ENCODE measurements at places on chromosomes 5 and 9.

GRCh38 chr5:73496984-73497457 lies 1.2 kb upstream of the BTF3 start:
- DNase-seq = peak; percentile 47

GRCh38 chr5:57036761-57037160 lies 84.8 kb upstream of the MIER3 start:
- no peak for DNase-seq

- DNase-seq = peak; percentile 31
These were observed 32.7 kb upstream of the DNAH5 start for GRCh38 chr5:13976867-13977830.

DNA sequence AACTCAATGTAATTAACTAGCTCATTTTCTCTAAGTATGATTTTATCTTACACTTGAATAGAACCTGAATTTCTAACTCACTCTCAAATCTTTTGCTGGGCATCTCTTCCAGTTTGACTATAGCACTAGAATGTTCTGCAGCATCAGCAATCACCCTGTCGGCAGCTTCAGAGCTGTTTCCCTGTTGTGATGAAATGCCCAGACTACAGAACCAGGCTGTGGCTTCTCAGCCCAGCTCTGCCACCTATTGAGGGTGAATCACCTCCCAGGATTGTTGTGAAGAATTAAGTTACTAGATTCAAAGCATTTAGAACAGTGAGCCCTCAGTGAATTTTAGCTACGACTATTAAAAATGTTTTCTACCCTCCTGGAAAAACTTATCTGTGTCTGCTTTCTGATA lies 90.4 kb upstream of the ANKRD55 start:
- DNase-seq = peak; percentile 70

- no peak for DNase-seq
These were observed 14.2 kb upstream of the C5orf47 start for GRCh38 chr5:173974688-173975239.

DNA sequence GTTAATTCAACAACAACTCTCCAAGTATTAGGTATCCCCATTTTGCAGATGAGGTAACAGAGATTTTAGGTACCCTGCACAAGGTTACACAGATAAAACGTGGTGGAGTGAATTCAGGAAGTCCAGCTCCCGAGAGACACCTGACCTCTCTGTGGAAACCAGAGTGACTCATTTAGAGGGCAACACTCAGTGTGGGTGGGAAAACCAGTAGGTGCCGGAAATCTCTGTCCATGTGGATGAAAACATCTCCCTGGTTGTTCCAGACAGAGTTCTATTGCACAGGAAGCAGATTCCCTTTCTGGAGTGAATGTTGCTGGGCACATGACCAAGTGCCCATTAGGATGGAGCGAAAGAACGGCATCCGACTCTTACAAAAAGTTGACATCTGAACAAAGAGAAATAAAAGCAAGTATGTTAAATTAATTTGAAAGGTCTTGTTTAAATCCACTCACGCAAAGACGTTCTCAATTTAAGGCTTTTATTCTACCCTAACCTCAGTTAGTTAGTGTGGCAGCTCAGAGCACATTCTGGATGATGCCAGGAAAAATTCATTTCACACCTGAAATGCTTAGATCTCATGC lies 391.9 kb upstream of the WWC1 start:
- DNase-seq = peak; percentile 32

- DNase-seq = no peak
These were observed 282.9 kb downstream of the SLF1 start for GRCh38 chr5:94901191-94901979.

DNA sequence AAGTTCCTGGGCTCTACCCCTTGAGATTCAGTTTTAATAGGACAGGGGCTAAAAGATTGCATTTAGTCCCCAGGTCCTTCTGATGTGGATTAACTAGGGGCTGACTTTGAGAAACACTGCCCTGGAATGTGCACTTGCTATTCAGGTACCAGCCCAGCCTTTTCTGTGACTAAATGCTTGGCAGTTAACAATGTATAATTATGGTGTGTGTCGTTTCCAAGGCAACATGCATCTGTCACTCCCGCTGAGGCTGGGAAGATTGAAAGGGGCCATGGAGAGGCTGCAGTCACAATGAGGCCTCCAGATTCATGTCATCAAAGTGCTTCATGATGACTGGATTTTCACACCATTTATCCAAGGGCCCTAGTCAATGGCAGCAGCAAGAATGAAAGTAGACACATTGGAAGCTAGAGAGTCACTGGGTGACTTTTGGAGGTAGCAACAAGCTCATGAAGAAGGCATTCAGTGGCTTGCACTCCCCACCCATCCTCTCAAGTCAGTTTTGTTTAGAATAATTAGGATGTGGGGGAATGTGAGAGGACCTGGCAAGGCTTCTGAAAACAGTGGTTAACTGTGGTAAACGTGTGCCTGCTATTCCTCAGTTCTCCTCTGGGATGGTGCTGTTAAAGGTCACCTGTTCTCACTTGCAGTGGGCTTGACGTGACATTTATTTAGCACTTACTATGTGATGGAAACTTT lies 28.3 kb downstream of the RAI14 start:
- peak; percentile 43 for DNase-seq

DNA sequence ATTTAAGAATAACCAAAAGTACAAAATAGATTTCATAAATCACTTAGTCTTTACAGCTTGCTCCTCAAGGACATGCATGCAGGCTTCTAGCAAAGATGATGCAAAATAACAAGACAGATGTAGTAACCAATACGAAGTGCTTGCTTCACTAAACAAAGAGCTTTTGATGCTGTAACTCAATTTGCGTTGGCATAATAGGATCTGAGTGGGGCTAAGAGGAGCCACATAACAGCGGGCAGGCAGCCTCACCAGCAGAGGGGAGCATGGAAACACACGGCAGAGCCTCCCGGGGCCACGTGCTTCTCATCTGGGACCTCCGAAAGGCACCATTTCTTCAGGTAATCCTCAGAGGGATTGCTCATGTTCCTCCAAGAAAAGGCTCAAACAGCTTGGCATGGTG lies 139.7 kb downstream of the C5orf15 start:
- no peak for DNase-seq

DNA sequence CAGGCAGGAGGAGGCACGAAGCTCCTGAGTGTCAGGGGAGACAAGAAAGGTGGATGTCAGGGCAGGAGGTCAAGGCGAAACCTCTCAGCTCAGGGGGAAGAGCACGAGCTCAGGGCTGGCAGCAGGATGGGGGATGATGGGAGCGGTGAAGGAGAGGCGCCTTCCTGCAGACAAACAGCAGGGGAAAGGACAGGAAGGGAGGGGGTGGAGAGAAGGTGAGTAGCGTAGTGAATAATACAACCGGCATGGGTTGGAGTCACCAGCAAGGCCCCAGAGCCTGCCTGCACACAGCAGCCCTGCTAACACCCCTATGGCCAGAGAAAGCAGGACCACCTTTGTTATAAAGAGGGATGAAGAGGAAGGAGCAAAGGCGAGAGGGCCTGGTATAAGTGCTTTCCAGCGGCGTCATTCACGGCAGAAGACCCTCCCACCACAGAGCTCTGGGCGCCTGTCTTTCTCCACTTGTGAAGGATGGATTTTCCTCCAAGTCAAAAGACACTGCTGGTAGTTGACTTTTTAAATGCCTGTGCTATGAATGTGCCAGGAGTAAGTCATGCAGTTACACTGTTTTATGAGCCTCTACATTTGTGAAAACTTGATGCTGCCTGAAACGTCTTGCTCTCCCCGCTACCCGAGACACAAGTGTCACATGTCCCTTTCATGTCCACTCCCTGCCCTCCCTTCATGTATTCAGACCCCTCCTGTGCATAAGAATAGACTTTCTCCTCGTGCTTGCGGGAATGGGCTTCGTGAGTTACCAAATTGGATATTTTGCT lies 84.8 kb upstream of the IRX1 start:
- no peak for DNase-seq

DNA sequence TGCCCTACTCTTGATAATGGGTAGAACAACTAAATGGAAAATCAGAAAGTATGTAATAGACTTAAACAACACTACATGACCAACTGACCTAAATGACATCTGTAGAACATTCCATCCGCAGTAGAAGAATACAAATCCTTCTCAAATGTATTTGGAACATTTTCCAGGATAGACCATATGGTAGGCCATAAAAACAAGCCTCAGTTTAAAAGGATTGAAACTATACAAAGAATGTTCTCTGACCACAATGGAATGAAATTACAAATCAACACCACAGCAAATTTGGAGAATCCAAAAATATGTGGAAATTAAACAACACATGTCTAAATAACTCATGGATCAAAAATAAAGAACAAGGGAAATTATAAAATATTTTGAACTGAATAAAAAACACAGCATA lies 189.2 kb downstream of the NDUFS4 start:
- no peak for DNase-seq

- no peak for DNase-seq
These were observed 582.6 kb downstream of the CETN3 start for GRCh38 chr5:89826938-89827337.

GRCh38 chr9:97710356-97711222 lies 13.4 kb upstream of the XPA start:
- no peak for DNase-seq

GRCh38 chr5:66356011-66356565 lies 212.0 kb downstream of the SREK1 start:
- peak; percentile 56 for DNase-seq

DNA sequence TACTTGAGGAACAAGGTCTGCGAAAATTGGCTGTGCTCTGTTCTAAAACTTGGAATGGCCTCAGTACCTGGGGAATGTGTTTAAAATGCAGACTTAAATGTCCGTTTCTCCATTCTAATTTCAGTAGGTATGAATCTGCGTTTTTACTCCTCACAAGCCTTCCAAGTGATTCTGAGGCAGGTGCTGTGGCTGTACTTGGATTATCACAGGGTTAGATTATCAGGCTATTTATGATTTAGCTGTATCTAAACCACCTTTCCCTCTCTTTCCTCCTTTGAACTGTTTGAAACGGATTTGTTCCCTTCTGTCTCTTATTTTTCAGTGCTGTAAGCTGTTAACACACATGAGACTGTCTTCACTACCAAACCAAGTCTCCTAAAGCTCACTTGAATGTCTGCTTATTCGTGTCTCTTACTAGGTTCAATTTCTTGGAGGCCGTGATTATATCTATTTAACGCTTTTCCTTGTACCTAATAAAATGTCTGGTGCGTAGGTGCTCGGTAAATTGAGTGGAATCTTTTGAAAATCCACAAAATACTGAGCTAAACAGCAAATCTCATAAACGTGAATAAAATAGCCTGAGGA lies 714 bp upstream of the CETN3 start:
- no peak for DNase-seq
